ENCODE measurements at places on chromosomes 16 and 17.
A peak's percentile ranks its signal among the peaks of the same experiment; 100 is the strongest.

- DNase-seq: no peak
Measured at GRCh38 chr17:79322211-79323123, 247.8 kb downstream of the ENGASE start.

DNA sequence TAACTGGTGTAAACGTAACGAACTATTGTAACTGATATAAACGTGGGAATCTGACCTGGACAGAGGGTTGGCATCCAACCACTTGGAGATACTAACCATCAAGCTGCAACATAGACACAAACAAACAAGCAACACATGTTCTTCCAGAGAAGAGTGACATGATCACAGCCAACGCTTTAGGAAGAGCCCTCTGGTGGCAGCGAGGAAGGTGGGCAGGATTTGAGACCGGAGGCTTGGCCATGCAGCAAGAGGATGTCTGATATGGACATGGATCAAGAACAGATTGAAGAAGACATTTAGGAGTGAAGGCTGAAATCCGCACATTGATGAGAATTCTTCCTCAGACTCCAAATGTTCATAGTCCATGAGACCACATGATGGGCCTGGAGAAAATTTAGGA lies 40.3 kb upstream of the TNRC6A start:
- DNase-seq: no peak

GRCh38 chr16:13948086-13948485 lies 28.1 kb downstream of the ERCC4 start:
- no peak for DNase-seq

GRCh38 chr17:39014044-39014794 lies 47.0 kb upstream of the FBXO47 start:
- no peak for DNase-seq

DNA sequence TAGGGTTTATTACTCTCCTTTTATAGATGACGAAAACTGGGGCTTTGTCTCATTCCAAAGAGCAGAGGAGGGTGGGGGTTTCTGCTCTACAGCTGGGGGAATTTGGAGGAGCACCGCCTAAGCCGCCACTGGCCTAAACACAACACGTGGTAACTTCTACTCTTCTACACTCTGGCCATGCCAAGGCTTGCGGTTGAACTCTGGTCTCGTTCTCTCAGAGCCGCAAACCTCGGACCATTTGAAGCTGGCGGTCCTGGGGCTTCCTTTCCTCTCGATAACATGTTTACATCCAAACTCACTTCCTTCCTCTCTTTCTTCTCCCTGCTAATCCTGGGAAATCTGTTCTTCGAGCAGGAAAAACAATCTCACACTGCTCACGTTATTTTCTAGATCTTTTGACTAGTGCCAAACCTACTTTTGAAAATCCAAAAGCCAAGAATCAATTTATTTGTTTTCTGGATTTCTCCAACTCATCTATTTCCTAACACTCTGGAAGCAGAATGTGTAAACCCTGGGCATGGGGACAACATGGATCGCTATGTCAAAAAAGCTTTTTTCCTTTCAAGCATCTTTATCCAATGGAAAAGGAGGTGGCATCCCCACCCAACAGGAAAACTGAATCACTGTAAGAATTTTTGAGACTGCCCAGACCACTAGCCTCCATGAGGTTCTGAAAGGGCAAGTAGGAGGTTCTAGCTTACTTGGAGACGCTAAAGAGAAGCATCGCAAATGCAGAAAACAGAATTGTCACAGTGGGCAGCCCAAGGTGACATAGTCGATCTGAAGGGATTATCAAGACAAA lies 13.6 kb upstream of the EEF2K start:
- peak; percentile 89 for DNase-seq

- no peak for DNase-seq
Measured at GRCh38 chr16:47726031-47726675, 265.0 kb downstream of the PHKB start.

DNA sequence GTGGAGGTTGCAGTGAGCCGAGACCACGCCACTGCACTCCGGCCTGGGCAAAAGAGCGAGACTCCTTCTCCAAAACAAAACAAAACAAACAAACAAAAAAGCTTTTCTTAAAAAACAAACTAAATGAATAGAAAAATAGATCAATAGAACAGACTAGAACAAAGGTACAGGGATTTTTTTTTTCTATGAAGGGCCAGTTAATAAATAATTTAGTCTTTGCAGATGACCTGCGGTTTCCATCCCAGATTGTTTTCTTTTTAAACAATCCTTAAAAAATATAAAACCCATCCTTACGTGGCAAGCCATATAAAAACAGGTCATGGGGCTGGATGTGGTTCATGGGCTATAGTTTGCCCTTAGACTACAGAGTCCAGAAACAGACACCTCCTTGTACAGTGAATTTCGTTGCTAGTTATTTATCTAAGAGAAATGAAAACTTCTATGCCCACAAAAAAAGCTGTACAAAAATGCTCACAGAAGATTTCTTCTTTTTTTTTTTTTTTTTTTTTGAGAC lies 45.4 kb downstream of the CREBBP start:
- no peak for DNase-seq

- peak; percentile 66 for DNase-seq
Measured at GRCh38 chr17:50361561-50362480, 11.2 kb downstream of the MRPL27 start.

- DNase-seq: peak; percentile 59
Measured at GRCh38 chr17:75720656-75721462, at the start of gene ITGB4. Gene ITGB4 (plus strand): TSS chr17:75721459. CDS start chr17:75724704, 3,245 bp downstream.
